ENCODE measurements at places on chromosomes 4 and X.

GRCh38 chr4:21377046-21377445 lies 571.5 kb downstream of the KCNIP4 start:
- no peak for DNase-seq

GRCh38 chr4:150224896-150225591 lies 146.8 kb downstream of the DCLK2 start:
- no peak for DNase-seq

- DNase-seq = no peak
Observed at GRCh38 chr4:67604029-67604381, 45.5 kb downstream of the STAP1 start.

DNA sequence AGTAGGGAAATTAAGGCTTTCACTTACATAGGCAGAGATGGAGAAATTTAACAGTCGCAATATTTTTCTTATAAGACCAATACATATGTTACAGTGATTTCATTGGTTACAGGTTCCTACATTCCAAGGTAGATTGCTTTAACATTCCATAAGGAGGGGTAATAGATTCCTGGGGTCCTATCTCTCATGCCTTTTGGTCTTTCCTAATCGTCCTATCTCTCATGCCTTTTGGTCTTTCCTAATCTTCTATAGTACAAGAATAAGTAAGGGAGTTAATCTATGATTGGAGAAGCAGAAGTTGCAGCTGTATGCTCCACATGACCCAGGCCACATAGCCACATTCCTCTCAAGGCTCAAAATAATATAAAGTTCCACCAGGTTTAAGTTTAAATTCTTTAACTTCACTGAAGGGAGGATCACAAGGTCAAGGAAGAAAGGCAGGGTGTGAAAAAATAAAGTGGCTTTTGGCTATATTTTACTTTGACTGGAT lies 285.0 kb upstream of the BOD1L1 start:
- no peak for DNase-seq
